ENCODE measurements at places on chromosomes 5 and 9.

DNA sequence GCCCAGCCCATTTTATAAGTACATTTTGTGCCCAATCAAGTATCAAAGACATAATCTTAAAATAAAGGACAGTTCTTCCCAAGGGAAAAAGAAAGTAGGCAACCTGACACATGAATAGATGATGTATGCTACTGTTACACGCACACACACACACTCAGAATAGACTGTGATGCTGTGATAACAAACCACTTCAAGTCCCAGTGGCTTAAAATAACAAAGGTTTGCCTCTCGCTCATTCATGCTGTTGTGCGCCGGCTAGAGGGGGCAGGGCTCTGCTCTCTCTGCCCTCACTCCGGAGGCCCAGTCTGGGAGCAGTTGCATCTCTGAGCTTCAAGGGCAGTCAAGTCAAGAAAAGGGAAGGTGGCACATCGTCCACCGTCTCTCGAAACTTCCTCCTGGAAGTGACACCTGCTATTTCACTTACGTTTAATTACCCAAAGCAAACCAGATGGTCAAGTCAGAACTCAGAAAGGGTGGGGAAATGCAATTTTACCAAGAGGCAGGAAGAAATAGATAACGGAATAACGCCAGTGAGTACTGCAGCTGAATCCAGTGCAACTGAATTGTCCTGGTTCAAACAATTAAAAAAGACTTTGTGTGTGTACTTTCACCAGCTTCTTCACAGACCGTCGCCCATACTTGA, 43.3 kb downstream of the ANKRD33B start:
- DNase-seq, result peak; percentile 76

- DNase-seq, result no peak
These were observed 140.3 kb downstream of the NMUR2 start for GRCh38 chr5:152264645-152265254.

- peak; percentile 30 for DNase-seq
These were observed 10.0 kb downstream of the MOCS2 start for GRCh38 chr5:53099546-53099945.

- DNase-seq, result no peak
These were observed 31.9 kb downstream of the ICE1 start for GRCh38 chr5:5454391-5454790.

DNA sequence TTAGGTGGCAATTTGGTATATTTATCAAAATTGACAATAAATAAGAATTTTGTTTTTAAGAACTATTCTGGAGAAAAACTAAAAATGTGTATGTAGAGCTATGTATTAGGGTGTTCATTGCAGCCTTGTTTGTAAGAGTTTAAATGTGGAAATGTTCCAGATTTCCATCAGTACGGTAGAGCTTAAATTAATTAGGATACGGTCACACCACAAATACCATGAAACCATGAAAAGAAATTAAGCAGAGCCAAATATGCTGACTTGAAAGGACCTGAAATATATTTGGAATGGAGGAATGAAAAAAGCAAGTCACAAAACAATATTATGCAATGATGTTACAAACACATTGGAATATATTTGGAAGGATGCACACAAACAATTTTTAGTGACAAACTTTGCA, 64.6 kb downstream of the ACTBL2 start:
- no peak for DNase-seq

GRCh38 chr9:108168236-108168850, 678.8 kb upstream of the KLF4 start:
- DNase-seq, result peak; percentile 83

DNA sequence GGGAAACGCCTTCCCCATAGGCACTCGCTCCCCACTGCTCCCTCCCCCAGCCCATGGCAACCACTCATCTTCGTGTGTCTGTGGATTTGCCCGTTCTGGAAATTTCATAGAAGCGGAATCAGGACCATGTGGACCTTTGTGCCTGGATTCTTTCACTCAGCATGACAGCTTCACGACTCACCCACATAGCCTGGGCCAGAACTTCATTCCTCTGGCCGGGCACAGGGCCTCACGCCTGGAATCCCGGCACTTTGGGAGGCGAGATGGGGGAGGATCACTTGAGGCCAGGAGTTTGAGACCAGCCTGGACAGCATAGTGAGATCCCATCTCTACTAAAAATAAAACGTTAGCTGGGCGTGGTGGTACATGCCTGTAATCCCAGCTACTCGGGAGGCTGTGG, 12.1 kb upstream of the DIPK1B start:
- DNase-seq, result peak; percentile 28

Data from astrocyte of the spinal cord (primary cell).